Hematopoietic multipotent progenitor cell treated with erythropoietin and hydrocortisone succinate and interleukin-3 and kit ligand, for 4 days (in vitro differentiated cells): ENCODE measurements at places on chromosomes 1 and 21.
A peak's percentile ranks its signal among the peaks of the same experiment; 100 is the strongest.

- DNase-seq = no peak
Measured at GRCh38 chr1:74463333-74463988, 49.0 kb downstream of the LRRC53 start.

GRCh38 chr1:182279302-182279701 is 112.3 kb downstream of the GLUL start:
- no peak for DNase-seq

DNA sequence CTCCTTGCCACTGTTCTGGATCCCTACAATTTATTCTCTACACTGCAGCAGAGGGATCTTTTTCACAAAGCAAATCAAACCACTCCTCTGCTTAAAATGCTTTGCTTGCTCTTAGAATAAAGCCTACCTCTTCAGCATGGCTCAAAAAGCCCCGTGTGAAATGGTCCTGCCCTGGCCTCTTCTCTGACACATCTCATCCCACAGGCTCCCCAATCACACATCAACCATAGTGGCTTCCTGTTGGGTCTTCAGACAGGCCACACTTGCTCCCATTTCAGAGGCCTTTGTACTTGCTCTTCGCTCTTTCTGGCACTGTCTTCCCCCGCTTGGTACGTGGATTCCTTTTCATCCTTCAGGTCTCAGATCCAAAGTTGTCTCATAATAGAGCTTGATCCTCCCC is 44.3 kb upstream of the PLXNA2 start:
- DNase-seq = no peak

DNA sequence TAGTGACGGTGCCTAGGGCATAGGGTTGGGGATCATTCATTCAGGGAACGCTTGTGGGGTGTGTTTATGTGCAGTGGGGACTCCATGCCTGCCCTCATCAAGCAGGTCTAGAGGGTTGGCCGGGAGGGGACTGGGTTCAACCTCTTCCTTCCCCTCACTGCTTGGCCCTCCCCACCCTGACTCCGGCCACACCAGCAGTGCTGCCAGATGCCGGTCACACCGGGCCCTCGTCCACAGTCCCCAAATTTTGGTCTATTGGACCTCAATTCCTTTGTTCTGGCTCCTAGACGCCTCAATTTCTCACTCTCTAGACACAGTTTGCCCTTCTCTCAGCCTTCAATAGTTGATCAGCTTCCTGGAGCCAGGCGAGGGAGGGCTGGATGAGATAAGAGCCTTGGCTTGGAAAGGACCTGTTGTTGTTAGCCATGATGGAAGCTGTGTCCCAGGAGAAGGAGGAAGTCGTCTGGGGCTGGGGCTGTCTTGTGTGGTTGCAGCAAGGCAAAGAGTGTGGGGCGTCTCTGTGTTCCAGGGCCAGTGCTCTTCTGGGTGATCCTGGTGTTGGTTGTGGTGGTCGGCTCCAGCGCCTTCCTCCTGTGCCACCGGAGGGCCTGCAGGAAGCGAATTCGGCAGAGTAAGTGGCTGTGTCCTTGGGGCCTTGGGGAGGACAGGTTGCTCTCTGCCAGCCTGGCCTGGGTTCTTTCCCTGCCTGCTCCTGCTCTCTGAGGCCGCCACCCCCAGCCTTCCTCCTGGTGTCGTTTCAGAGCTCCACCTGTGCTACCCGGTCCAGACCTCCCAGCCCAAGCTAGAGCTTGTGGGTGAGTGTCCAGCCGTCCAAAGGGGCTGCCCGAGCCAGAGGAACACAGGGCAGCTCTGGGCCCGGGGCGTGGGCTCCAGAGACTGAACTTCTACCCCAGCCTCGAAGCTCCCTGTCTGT is 41.1 kb upstream of the TNFRSF1B start:
- peak; percentile 52 for DNase-seq

DNA sequence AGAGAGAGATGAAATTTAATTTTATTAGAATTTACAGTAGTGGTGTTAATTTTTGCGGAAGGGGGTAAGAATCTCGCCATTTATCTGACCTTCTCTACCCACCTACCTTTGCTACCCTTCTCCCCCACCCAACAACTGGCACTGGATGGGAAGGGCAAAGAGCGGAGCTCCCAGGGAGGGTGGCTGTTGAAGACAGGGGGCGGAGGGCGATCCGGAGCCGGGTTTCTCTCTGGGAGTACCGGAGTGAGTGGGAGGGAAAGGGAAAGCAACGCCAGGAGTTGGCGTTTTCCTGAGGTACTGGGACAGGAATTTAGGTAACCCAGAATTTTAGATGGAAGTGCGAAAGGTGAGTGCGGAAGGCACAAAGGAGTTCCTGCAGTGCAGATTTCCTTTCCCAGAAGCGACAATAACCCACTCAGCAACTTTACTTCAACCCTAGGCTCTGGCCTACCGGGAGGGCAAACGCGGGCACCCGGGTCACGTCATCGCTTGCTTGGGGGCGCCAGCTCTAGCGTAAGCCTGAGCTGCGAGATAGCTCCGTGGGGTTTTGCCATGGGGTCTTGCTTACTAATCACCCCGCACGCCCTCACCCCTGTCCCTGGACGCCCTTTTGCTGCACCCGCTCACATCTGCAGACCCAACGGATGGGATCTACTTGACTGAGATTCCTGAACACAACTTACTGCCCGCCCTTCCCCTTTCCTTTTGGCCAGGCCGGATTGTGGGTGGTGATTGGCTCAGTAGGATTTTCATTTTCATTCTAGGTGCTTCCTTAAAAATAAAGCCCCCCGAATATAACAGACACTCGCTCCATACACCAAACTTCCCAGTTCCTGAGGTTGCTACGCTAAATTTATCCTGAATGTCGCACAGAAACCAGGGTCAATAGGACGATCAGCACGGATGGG is 413.0 kb upstream of the ESRRG start:
- DNase-seq = no peak

GRCh38 chr1:28437924-28438699 is 67.7 kb upstream of the RCC1 start:
- peak; percentile 94 for DNase-seq

DNA sequence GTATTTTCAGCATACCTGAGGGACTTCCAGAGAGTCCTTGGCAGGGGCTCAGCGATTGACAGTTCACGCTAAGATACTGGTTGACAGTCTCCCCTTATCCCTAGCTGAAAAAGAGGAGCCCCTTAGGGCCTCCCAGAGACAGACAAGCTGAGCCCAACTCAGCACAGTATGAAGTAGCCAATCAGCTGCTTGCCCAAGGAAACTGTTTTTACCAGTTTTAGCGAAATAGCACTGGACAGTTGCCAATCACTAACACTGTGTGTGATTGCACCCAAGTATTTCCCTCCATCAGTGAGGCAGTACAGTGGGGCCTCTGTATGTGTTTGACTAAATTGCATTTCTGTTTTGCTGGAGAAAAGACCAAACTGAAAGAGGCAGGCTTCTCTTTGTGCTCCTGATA is 27.0 kb downstream of the KHDRBS1 start:
- DNase-seq = no peak

GRCh38 chr1:35777109-35777508 is 7.3 kb upstream of the CLSPN start:
- no peak for DNase-seq

DNA sequence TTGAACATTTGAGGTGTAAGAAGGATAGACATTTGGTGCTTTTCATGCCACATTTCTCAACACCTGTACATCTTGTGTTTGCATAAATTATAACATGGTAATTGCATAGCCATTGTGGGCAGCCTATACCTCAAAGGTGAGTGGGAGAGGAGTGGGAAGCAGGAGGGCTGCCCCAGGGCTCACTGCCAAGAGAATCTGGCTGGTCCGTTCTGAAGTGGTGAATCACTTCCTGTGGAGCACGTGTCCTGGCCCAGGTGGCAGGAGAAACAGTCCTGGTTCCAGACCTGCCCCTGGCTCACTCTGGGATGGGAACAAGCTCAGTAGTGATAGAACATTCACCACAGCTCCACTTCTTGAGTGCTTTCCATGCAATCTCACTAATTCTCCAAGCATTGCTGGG is 11.6 kb upstream of the OLFML2B start:
- no peak for DNase-seq

- DNase-seq = peak; percentile 54
Measured at GRCh38 chr1:12600880-12601633, 17.0 kb downstream of the DHRS3 start.

- no peak for DNase-seq
Measured at GRCh38 chr1:41387667-41388091, 26.4 kb downstream of the FOXO6 start.

DNA sequence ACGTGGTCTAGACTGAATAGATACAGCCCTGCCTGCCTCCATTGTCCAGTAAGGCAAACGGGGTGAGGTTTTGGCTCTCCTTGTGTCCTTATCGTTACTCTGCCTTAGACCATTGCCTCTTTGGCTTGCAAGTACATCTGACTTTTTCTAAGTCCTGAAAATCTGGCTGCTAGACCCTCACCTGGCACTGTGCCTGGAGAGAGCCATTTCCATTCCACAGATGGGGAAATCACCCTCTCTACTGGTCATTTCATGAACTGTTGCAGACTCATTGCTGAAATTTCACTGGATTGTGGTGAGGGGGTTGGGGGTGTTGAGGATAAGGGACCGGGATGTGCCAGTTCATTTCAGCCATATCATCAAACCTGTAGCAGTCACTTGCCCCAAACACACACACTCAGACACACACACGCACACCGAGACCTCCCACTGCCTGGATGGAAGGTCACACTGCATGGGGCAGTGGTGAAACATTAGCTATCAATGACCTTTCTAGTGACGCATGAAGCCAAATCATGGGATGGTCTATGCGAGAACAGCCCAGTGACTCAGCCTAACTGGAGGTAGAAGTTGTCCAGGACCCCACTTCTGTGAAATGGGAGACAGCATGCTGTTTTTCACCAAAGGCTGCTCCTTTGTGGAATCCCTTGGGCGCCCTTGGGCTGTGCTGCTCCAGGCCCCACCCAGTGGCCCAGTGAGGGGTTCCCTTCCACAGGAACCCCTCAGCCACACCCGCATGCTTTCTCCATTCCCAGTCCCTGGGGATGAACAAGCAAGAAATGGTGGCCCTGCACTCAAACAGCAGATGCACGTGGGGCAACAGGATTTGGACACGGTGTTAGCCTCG is 34.9 kb upstream of the VASH2 start:
- DNase-seq = peak; percentile 39

- DNase-seq = no peak
Measured at GRCh38 chr1:31782421-31783410, 18.6 kb upstream of the ADGRB2 start.

GRCh38 chr1:91751275-91751674 is 134.7 kb downstream of the TGFBR3 start:
- DNase-seq = no peak

DNA sequence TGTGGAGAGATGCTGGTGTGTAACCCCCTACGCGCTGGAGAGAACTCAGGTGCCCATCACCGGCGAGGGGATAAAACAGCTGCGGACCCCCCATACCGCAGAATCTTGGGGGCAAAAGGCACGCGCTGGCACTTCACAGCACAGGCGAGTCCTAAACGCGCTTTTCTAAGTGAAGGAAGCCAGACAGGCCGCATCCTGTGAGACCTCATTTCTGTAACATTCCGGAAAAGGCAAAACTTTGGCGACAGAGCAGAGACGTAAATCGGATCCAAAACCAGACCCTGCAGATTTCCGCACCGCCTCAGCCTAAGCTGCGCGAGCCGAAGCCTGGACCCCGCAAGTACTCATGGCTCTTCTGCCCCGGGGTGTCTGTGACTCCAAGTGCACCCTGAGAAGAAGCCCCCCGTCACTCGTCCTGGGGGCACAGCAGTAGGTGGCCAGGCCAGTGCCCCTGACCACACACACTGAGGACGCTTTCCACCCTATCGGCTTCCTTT is 60.9 kb downstream of the SLX9 start:
- no peak for DNase-seq

DNA sequence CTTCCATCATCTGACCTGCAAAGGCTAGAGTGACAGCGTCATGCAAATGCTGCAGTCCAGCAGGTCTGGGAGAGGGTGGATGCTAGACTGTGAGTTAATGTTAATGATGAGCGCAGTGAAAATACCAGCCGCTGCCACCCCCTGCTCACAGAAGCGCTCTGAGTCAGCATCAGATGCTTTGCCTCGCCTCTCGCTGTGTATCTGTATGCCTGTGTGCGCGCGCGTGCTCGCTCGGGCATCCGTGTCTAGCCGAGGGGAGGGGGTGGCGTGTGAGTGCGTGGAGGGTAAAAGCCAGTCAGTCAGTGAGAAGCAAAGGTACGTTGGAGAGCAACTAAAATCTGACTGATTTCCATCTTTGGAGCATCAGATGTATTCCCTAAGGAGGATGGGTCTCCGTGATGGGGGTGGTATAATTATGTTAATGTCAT is 858.7 kb downstream of the USP25 start:
- DNase-seq = no peak

DNA sequence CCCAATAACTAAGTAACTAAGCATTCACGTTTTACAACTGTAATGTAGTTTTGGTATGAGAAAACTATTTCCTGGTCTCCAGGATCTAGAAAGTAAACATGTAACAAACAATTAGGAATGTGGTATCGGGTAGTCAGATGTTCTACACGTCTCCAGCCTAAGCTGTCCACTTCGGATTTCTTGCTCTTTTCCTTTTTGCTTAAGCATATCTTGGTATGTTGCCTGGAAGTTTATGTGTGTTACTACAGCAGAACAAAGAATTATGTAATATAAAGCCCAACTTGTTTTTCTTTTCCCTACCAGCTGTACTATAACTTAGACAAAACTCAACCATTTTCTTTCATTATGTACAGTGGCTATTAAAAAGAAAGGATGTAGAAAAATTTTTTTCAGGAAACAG is 20.4 kb upstream of the WARS2 start:
- DNase-seq = no peak

DNA sequence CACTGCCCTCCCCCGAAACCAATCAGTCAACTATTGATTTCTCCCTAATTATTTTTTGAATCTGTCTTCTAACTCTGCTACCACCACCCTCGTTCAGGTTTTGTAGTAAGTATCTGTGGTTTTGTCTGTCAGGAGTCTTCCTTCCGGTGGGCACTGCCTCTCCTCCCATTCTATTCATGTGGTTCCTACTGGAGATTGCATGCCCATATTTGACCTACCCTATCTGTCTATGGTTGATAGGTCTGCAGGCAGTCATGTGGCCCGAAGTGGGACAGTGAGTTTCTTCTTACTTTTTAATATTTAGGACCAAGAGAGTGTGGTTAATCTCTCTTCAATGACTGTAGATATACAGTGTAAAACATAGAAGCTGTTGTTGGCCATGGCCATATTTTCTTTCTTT is 17.8 kb upstream of the MAST2 start:
- DNase-seq = peak; percentile 69

DNA sequence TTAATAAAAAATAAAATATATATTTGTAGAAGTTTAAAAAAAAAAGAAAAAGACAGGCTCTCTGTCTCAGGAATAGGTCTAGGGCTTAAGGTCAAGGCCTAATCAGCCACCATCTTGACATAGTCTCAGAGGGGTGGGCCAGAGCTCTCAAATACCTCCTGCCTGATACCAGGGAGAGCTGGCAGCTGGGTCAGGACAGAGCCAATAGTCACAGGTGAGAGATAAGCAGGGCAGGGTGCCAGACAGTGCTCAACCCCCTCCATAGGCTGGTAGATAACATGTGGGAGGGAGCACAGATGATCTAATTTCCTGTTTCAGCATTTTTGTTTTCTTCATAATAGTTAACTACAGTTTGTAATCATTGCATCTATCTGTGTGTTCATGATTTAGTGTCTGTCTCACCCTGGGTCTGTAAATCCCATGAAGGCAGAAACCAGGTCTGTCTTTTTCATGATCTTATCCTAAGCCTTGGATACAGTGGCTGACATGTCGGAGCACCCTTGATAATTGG is 152.0 kb upstream of the GRIK3 start:
- peak; percentile 1 for DNase-seq

GRCh38 chr1:84859866-84860265 is 33.1 kb downstream of the LPAR3 start:
- DNase-seq = no peak

GRCh38 chr1:62989497-62989896 is 205.6 kb downstream of the ATG4C start:
- no peak for DNase-seq

GRCh38 chr1:233387585-233387984 is 60.1 kb downstream of the MAP3K21 start:
- no peak for DNase-seq
